Muscle of back (tissue), 13 donors: ENCODE measurements at places on chromosomes 3 and 15.

GRCh38 chr3:55704521-55704920 is 217.4 kb upstream of the WNT5A start:
- no peak for DNase-seq

GRCh38 chr3:156274791-156275190 is 154.4 kb downstream of the KCNAB1 start:
- no peak for DNase-seq

DNA sequence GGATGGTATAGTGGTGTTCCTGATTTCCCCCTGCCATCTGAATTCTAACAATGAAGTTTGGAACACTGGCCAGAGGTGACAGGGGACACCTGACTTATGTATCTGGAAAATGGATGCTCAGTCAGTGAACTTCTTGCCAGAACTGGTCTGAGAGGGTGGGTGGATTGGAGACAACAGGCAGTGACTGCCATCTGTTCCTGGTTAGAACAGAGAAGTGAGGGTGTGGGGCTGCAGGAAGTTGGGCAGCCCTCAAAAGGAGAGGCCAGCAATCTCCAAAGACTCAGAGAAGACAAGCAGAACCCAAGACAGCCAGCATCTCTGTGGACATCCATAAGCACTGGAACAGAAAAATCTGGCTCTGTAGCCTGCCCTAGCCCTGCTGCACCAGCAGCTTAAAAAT is 50.5 kb downstream of the ANP32A start:
- no peak for DNase-seq

- no peak for DNase-seq
Observed at GRCh38 chr15:99403597-99403996, 152.3 kb downstream of the LRRC28 start.
